ENCODE measurements at places on chromosomes 1 and 21. TPM values are rescaled to one million over a fixed set of nuclear protein-coding genes. Genes with fewer than 3 reads are reported as not detected.
A peak's percentile ranks its signal among the peaks of the same experiment; 100 is the strongest.

Gene TTC39A
- total RNA-seq, result 4.8 TPM

Gene RNF223
- total RNA-seq, result 0.09 TPM

Gene GUCA2B
- not detected for total RNA-seq

DNA sequence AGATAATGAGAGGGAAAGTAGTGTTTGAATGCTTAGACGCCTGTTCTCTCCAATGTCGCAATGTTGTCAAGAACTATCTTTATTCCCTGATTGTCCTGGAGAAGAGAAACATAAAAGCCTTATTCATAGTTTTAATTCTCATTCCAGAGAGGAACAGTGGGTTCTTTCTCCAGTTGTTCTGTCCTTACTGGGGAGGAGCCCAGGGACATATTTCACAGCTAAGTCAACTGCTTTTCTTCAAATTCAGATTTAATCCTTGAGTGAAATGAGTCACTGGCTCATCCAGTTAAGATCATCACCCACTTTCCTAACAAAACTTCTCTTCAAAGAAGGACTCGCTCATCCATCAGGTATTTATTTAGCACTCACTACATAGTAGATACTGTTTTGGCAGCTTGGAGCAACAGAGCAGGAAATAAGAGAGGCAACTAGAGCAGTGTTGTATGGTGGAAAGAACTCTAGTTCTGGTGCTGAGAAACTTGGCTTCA lies 365.7 kb upstream of the USP24 start:
- no peak for DNase-seq

DNA sequence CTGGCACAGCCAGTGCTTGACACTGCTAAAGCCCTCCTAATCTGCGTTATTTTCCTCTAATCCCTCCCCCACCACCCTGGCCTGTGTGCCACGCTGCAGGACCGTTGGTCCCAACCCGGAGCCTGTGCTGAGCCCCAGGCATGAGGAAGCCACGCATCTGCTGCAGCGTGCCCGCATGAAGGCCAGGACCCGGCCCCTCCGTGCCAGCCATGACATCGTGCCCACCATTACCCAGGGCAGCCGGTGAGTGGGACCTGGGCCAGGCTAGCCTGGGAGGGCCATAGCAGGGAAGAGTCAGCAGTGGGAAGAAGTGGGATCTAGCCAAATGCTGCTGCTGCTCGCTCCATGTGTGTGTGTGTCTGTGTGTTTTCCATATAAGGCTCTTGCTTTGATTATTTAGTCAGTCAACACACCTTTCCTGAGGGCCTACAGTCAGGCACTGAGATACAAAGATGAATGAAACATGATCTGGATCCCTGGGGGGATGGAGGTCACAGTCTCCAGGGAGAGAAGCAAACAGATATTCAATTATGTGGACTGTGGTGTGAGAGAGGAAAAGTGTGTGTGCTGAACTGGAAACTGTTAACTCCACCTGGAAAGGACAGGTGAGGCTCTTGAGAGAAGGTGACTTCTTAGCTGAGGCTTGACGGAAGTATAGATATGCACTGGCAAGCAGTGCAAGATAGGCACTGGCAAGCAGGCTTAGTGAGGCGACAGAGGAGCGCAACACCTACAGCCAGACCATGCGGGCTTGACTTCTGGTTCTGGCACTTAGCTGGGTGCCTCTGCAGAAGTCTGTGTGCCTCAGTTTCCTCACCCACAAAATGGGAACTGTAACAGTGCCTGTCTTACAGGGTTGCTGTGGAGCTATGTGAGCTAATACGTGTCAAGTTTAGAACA lies 15.9 kb downstream of the KIAA1614 start:
- DNase-seq, result peak; percentile 66

DNA sequence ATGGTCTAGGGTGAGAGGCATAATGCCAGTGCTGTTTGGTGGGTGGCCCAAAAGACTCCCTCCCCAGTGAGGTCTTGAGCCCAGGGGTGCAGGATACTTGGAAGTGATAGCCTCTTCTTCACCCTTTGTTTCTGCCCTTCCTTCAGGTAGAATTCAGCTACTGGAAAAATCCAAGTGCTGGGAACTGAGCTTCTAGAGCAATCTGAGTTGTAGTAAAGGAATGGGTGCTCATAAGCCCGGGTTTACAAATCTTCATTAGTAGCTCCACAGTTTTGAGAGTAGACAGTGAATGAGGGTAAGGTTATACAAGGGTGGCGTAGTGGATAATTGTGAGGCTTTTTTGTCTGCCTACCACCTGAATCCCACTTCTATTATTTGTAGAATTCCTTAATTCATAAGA lies 29.2 kb upstream of the CD84 start:
- DNase-seq, result no peak

GRCh38 chr1:157170677-157171515 lies 32.7 kb upstream of the ETV3 start:
- DNase-seq, result no peak

GRCh38 chr1:228058949-228059633 lies 23.4 kb upstream of the ARF1 start:
- no peak for DNase-seq

DNA sequence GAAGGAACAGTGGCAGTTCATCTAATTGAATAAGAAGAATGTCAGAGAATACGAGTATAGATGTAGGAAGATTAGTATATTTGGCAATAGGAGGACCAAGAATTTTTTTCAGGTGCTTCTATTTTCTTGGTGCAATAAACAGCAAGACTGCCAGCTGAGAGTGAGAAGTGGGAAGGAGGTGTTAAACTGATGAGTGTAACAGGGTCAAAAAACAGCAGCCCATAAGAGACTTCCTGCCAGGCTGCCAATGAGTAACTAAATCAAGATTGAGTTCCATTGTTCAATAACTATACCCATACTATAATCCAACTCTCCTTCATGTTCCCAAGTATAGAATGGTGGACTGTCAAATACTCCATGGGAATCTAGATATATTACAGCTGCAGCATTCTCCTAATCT lies 28.7 kb downstream of the LYST start:
- no peak for DNase-seq

Data from muscle of leg (tissue), 16 donors.